ENCODE measurements at places on chromosomes 7 and 10.

GRCh38 chr7:32461484-32461883, 28.7 kb downstream of the LSM5 start:
- DNase-seq, result no peak

DNA sequence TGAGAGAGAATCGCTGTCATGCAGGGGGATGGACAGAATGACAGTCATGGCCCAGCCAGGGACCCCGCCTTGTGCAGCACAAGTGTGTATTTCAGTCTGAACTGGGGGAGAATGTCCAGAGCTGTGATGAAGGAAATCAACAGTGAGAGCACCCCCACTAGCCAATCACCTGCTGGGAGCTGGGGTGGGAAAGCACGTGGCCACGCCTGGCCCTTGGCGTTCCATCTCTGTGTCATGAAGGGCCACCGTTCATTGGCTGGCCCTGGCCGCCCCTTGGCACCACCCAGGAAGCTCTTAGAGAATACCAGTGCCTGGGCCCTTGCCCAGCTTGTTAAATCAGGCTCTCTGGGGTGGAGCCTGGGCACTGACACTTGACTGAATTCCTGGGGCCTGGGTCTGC, 22.8 kb downstream of the GRID1 start:
- no peak for DNase-seq

GRCh38 chr7:157439149-157439548, 102.3 kb downstream of the DNAJB6 start:
- no peak for DNase-seq

GRCh38 chr7:27156916-27157701, 634 bp upstream of the HOXA7 start:
- no peak for DNase-seq

DNA sequence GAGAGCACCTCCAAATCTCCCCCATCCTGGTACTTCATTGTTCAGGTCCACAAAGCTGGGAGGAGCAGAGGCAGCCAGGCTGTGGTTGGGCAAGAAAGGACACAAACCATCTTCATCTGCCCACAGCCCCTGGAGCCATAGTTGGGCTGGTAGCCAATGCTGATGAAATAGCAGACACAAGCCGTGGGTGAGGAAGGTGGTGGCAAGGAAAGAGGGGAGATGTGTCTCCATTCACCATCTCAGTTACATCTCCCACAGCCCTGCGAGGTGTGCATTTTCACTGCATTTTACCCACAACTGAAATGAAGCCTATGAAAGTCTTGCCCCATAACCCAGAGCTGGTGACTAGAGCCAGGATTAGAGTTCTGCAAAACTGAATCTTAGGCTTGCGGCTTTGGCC, 35.0 kb downstream of the PIK3AP1 start:
- no peak for DNase-seq

GRCh38 chr10:34413756-34414587, 401.1 kb downstream of the PARD3 start:
- DNase-seq, result no peak

DNA sequence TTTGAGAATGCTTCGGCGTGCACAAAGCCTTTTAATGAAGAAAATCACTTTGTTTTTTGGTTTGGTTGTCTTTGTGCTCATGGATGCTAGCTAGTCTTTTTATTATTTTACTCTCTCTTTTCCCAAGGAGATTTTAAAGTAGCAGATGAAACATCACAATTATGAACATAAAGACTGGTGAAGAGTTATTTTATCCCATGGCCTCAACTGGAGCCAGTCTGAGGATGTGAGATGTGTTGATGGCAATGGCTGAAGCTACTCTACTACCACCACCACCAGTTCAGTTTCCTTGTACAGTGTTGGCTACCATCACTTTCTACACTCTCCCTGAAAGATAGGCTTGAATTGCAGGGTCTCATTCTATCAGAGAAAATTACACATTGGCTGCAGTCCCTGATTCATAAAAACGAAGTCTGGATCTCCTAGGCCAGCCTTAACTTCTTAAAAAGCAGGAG, 494 bp upstream of the HERC4 start:
- DNase-seq, result no peak

DNA sequence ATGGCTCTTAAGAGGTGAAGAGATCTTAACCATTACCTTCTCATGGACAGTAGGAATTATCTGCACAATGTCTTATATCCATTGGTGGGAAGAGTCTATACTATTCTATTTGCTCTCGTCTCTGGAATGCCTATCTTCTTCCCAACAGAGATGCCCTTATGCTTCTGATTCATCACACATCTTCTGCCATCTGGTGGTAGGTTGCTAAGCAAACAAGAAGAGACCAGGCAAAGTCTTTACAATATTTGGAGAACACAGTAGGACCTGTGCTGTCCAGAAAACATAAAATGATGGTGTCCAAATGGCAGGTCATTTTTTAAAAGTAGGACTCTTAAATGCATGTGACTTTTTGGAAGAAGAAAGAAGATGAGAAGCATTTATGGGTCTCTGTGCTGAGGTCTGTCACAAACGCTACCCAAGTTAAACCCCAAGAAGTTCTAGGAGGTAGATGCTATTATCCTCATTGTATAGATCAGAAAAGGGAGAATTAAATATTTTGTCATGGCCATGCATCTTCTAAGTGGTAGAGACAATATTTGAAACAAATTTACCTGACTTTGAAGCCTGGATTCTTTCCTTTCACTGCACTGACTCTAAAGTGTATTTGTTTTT, 67.8 kb upstream of the NXPH1 start:
- DNase-seq, result no peak

GRCh38 chr7:30226614-30227268, 57.7 kb upstream of the ZNRF2 start:
- DNase-seq, result no peak

GRCh38 chr10:43197834-43198681, 59.8 kb downstream of the CSGALNACT2 start:
- peak; percentile 28 for DNase-seq

- no peak for DNase-seq
These were observed 68.0 kb upstream of the CTTNBP2 start for GRCh38 chr7:117941138-117941810.

DNA sequence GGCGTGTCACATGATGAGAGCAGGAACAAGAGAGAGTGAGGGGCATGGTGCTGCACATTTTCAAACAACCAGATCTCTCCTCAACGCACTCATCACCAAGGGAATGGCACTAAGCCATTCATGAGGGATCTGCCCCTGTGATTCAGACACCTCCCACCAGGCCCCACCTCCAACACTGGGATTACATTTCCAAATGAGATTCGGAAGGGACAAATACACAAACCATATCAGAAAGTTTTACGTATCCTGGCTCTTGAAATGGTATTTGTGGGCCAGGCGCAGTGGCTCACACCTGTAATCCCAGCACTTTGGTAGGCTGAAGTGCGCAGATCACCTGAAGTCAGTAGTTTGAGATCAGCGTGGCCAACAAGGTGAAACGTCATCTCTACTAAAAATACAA, 189.4 kb downstream of the PLXDC2 start:
- no peak for DNase-seq

DNA sequence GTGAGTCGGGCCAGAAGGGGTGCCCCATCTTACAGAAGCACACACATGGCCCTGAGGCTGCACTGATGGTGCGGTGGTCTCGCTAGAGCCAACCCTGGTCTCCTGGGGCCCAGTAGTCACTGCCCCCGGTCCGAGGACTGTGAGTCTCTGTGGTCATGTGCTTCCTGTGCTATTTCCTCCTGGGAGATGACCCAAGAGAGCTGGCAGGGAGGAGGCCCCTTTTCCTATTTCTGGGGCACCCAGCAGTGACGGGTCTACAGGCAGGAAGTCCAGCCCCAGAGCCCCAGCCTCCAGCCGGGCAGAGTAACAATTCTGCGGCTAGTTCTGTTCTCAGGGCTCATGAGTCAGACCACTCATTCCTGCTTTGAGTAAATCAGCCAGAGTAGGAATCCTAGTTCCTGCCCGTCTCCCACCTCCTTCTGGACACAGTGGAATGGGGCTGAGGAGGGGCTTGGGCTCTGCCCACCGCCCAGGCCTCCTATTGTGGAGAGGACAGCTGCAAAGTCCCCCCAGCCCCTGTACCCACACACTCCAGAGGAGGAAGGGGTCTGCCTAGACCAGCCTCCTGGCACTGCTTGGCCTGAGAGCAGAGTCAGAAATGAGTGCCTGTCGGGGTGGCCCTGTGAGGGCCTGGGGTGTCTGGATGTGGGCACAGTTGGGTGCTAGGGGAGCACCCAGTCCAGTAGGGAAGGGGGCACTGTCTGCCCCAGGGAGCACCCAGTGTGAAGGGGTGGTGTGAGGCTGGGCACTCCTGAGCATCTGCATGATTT, 80.5 kb upstream of the PPIF start:
- DNase-seq, result peak; percentile 95
